ENCODE measurements at places on chromosomes 7 and 10.

DNA sequence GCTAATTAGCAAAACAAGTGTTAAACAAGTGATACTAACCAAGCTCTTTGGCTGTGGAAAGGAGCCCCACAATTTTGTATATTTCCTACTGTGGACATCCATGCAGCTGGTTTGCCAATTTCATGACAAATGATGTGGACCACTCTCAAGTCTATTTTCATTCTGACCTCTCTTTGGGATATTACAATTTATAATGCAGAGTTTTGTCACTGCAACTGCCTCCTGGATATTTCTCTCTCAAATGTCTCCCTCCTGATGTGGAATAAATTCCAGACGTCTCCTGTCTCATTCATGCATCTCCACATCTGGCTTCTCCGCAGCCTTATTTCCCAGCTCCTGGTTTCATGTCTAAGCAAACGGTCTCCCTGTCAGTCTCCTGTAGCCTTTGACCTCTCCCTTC is 80.6 kb upstream of the RHEB start:
- no peak for DNase-seq

DNA sequence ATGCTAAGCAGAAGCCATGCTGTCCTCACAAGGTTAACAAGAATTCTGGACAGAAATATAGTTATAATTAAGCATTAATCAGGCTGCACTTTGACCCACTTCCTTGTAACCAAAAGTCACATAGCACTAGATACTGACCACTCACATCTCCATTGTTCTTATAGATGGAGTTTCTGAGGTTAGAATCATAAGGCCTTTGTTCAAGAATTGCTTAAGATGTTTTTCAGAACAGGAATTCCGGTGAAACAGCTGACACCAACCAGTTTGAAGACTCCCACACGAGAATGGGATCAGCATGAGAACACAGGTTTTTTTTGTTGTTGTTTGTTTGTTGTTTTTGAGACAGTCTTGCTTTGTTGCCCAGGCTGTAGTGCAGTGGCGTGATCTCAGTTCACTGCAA is 488.3 kb upstream of the NRP1 start:
- DNase-seq, result no peak

DNA sequence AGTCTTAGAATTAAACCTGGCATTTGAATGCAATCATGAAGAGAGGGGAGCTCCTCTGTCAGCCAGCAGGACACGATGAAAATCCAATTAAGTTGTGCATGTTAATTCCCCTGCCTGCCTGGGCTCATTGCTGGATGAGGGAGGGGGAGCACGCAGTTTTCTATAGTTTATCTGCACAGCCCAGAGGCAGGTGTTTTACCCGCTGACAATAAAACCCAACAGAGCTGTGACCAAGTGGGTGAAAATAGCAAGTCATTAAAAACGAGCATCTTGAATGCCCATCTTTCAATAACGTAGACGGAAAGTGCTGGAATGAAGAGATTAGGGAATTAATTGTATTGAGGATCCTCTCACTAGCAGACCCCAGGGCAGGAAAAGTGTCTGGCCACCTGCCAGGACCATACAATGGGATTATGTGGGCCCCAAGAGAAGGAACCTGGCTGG is 100.1 kb upstream of the FAM20C start:
- no peak for DNase-seq

- DNase-seq, result no peak
These were observed 159.9 kb upstream of the MGMT start for GRCh38 chr10:129307141-129307540.

- DNase-seq, result no peak
These were observed 181.6 kb upstream of the MGMT start for GRCh38 chr10:129285459-129285858.

GRCh38 chr7:69817841-69818635 is 219.8 kb downstream of the AUTS2 start:
- no peak for DNase-seq

DNA sequence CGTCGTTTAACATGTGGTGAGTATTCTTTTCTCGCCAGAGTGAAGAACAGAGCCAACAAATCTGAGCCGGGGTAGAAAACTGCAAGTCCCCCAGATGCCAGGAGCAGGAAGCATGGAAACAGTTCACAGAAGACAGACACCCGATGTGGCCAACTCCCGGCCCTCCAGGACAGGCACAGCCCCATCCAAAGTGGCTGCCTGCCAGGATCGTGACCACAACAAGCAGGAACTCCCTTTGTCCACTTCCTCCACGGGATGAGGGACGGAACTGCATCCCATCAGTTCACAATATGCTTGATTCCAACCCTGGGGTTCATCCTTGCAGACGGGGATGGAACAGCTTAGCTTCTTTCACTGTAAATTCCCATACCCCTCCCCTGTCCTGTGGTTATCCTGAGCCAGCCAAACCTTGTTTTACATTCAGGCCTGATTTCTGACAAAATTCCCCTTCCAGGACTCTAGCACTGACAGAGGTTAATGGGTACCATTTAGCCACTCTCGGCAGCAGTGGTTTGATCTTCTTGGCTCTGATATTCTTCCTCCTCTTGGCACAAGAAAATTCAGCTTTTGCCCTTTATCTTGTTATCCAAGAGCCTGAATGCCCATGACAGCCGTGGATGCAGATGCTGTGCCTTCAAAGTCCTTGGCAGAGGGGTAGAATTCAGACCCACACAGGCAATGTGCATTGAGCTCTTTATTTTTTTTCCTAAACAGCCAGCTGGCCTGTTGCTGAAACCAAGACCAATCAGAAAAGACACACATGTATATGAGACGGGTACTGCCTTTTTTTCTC is 105.5 kb upstream of the FAM204A start:
- no peak for DNase-seq

DNA sequence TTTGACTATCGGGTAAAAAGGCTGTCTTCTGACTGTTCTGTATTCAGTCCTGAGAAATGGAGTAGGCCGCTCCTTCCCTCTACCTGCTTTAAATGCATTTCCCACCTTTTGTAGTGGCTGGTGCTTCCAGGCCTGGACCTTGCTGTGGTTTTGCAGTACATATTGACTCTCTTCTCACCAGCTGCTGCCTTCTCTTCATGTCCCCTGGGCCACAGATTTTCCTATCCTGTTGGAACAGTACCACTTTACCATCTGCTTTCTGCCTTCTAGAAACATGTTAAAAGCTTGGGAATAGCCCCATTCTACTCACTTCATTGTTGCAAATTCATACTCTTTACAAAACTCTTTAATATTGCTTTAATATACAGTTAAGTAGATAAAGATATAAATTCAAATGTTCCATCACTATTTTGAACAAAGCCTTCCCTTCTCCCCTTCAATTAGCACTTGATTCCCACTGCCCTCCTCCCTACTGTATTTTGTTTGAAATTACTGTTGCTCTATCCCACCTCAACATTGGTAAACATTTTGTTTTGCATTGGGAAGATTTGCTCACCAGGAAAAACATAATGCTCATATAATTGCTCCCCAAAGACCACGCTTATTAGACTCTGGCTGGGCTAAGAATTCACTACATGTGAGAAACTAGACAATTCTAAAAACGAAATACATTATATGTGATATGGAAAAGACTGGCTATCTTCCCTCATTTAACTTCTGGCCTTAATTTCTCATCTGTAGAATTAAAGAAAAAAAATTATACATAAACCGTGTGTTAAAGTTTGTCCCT is 17.3 kb upstream of the SEMA3C start:
- no peak for DNase-seq

GRCh38 chr10:25174461-25175230 is at the start of gene GPR158:
GPR158 (plus strand) TSS chr10:25175001; CDS start chr10:25175421, 420 bp downstream.
- DNase-seq, result peak; percentile 27

DNA sequence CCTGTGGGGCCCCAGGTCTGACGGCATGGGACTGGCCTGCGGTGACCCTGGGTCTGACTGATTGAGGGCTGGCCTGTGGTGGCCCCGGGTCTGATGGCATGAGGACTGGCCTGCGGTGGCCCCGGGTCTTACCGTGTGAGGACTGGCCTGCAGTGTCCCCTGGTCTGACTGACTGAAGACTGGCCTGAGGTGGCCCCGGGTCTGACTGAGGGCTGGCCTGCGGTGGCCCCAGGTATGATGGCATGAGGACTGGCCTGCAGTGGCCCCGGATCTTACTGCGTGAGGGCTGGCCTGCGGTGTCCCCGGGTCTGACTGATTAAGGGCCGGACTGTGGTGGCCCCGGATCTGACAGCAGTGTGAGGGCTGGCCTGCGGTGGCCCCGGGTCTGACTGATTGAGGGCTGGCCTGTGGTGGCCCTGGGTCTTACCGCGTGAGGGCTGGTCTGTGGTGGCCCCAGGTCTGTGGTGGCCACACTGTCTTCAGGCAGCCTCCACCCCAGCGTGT is 10.9 kb downstream of the JAKMIP3 start:
- DNase-seq, result no peak

DNA sequence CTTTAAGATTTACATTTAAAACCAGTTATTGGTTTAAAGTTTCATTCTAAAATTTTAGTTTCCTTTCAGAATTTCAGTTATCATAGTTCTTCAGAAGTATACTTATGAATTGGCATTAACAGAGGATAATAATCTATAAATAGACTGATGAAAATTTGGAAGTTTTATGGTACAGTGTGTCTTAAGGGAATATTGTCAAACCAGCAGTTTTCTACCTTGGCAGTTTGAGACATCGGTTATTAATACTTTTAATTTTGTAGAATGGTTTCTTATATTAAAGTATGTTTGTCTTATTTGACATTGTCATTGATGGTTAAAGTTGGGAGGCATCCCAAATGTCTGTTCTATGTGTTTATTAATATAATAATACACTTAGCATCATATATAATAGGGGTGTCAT is 2.0 kb downstream of the AHR start:
- no peak for DNase-seq
